ENCODE measurements at places on chromosomes 3 and 15. TPM values are rescaled to one million over a fixed set of nuclear protein-coding genes. Genes with fewer than 3 reads are reported as not detected.

Gene COL6A5
- not detected for polyA plus RNA-seq

Gene FRMD5
- polyA plus RNA-seq = 24.8 TPM

Gene ROBO2
- not detected for polyA plus RNA-seq

Gene GRAMD2A
- 0.06 TPM for polyA plus RNA-seq
